ENCODE measurements at places on chromosomes 12 and 14.

DNA sequence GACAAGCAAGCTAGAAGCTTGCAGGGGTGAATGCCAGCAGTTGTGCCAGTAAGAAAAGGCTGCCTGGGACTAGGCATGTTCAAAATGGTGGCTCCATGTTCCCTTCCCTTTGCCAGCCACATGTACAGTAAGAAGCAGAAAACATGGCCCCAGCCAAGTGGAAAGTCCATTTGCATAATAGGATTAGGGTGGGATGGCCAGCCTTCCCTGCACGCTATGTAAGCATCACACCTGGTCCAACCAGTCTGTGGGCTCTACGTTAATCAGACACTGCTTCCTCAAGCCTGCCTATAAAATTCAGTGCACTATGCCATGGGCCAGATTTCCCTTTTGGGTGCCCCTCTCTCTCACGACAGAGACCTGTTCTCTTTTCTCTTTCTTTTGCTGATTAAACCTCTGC is 288.4 kb downstream of the GXYLT1 start:
- no peak for DNase-seq

DNA sequence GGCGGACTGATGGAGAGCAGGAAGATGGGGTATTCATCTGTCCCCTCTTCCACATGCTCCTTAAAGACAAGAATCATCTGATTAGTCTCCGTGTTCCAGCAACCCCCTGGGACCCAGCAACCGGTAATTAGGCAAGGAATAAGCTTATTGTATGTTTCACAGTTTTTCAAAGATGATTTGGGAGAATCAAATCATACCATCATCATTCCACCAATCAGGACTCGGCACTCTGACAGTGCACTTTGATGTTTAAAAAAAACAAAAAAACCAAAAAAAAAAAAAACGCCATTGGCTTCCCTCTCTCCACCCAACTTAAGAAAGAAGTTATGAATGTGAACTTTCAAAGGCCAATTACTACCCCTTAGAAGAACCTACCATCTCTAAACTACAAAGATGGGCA is 1.3 kb upstream of the DYNC1H1 start:
- DNase-seq: no peak

- no peak for DNase-seq
Measured at GRCh38 chr12:21607701-21608100, 3.1 kb upstream of the GYS2 start.

DNA sequence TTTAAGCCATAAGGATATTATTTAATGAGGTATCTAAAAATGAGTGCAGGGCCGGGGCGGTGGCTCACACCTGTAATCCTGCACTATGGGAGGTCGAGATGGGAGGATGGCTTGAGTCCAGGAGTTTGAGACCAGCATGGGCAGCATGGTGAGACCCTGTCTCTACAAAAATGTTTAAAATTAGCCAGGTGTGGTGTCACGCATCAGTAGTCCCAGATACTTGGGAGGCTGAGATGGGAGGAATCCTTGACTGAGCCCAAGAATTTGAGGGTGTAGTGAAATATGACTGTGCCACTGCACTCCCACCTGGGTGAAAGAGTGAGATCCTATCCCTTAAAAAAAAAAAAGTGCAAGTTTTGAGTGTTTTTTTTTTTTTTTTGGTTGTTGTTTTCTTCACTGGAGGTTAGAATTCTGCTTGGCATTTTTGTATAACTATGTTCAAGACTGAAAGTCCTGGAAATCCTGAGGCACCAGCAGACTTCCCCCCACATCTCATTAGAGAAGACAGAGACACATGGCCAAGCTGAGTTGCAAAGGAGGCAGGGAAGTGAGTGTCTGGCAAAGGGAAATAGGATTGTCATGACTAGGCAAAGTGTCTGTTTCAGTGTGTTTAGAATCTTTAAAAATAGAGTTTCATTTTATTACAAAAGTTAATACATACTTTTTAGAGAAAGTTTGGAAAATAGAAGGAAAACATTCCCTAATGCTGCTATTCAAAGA is 53.5 kb upstream of the DUSP6 start:
- DNase-seq: no peak

- DNase-seq: no peak
Measured at GRCh38 chr14:24395609-24396582, 2.9 kb upstream of the NYNRIN start.

DNA sequence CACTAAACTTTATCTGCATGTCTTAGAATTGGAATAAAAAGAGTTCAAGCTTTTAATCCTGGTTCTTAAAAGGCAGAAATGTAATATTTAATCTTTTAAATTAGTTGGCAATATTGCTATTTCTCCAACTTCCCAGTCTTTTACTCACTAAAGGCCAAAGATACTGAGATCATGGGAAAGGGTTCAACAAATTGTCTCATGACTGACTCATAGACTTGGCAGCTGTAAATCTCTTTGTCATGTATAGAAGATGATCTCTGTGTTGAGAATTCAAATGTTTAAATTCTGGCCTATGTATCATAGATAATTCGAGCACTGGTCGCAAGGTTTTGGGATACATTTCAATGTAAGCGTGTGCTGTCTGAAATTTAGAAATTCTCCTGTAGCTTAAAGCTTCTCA is 40.1 kb upstream of the STRAP start:
- DNase-seq: no peak

GRCh38 chr12:57093415-57094207 is 4.7 kb downstream of the NAB2 start:
- peak; percentile 89 for DNase-seq

DNA sequence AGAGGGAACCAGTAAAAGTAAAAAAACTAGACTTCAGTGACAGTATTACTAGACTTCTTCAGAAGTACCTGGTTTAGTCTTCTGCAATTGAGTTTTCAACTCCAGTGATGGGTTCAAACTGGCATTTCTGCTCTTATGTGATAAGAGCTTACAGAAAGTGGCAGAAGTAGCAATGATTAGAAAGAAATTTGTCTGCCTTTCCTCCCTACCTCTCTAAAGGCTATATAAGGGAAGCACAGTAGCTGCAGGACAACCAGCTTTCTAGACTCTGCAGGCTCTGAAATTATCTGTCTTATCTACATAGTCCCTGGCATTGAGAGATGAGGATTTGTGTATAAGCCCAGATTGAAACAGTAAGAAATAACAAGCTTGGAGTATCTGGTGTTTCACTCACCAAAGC is 107.5 kb downstream of the DAAM1 start:
- DNase-seq: no peak

DNA sequence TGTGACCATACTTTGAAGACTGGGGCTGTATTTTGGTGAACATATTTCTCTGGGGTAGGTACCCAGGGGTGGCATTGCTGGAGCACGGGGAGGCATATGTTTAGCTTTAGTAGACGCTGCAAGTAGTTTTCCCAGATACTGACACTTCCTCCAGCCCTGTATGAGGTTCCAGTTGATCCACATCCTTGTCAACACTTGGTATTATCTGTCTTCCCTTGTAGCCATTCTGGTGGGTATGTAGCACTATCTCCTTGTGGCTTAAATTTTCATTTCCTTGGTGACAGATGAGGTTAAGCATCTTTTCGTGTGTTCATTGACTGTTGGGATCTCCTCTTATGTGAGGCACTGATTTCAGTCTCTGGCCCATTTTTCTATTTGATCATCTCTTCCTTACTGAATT is 179.1 kb downstream of the PHETA1 start:
- no peak for DNase-seq

- DNase-seq: no peak
Measured at GRCh38 chr12:93978553-93978952, 169.8 kb upstream of the PLXNC1 start.

DNA sequence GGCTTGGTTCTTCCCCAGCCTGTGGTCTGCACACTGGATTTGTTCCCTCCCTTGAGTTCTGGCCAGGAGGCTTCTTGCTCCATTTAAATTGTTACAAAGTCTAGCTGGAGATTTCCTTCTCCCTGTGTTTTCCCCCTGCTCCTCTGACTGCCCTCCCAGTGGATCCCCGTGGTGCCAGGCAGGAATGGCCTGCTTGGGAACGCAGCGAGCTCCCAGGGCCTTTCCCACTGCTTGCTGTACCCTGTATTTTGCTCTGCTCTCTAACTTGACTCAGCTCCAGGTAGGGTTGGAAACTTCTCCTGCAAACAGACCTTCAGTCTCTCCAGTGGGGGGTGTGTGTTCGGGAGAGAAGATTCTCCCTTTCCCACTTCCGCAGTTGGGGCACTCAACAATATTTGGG is 349.2 kb upstream of the FBXO33 start:
- DNase-seq: no peak

- DNase-seq: no peak
Measured at GRCh38 chr12:107749083-107749482, 11.9 kb downstream of the PRDM4 start.

DNA sequence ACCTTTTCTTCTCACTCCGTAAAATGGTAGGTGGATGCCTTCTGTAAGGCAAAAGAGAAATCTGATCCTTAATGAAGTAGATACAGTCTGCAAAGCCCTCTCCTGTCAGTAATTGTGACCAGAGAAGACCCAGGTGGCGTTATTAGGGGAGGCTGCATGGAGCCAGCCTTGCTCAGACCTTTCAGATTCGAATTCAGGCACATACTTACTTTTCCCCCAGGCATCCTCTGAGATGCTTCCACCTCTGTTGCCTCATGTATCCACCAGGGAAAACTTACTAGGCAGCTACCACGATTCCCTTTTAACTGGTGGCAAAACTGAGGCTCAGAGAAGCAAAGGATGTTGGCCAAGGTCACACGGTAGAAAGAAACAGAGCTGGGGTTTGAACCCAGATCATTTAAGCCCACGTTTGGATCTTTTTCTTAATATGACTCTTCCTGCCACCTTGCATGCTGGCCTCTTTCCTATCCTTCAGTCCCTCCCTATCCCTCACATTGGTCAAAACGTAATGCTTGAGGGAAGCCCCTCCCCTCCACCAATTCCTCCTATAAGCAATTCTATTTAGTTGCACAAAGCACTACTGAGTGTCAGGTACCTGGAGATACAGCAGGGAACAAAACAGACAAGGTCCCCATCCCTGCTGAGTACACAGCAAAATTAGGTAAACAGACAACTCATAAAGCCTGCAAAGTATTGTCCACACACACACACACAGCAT is 179.4 kb downstream of the KSR2 start:
- no peak for DNase-seq

DNA sequence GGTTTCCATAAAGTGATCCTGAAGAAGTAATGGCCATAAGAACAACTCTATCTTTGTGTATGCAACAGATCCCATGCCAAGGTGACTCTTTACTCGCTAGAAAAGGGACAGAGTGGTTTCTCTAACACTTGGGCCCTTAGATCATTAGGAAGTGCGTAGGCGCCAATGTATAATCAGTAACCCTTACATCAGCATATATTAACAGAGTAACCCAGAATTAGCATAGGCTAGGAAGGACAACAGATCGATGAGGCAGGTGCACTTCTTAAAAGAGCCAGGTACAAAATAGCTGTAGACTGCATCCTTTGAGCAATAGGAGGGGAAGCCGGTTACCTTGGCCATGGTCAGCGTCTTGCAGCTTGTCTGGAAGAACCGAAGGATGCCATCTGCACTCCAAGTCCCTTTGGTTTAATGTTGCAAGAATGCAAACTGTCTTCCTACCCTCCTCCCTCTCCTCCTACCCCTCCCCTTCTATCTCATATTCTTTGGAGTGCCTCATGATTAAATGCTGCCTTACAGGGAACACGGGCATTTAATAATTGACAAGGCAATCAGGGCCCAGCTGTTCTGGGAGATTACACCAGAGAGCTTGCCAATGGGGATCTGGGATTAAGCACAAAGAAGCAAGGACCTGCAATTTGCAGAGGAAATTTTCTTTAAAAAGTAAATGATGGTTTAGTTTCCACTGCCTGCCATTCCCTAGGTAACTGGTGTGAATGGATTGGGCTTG is 8.0 kb downstream of the GSG1 start:
- DNase-seq: no peak

DNA sequence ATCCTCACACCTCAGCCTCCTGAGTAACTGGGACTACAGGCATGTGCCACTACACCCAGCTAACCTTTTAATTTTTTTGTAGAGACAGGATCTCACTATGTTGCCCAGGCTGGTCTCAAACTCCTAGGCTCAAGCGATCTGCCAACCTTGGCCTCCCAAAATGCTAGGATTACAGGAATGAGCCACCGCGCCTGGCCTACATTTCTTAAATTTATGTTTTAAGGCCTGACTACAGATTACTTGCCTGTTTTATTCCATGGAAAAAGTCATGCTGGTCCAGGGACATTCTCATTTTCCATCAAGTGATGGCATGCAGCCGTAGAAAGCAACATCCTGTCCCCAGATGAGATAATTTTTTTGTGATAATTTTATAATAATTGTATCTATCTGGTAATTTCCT is 6.1 kb downstream of the CD9 start:
- peak; percentile 69 for DNase-seq

- peak; percentile 74 for DNase-seq
Measured at GRCh38 chr14:105142651-105143450, 25.7 kb downstream of the JAG2 start.

DNA sequence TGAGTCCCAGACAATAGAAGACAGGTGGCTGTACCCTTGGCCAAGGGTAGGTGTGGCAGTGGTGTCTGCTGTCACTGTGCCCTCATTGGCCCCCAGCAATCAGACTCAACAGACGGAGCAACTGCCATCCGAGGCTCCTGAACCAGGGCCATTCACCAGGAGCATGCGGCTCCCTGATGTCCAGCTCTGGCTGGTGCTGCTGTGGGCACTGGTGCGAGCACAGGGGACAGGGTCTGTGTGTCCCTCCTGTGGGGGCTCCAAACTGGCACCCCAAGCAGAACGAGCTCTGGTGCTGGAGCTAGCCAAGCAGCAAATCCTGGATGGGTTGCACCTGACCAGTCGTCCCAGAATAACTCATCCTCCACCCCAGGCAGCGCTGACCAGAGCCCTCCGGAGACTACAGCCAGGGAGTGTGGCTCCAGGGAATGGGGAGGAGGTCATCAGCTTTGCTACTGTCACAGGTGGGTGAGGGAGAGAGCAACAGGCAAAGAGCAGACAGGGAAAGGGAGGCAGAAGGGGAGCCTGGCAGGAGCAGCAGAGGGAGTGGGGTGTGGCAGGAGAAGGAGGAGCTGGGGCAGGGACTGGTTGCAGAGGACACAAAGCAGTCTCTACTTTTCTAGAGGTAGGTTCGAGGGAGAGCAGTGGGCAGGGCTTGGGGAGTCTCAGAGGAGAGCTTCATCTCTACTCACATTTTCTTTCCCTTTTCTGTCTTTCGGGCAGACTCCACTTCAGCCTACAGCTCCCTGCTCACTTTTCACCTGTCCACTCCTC is 452 bp downstream of the INHBE start:
- DNase-seq: no peak

GRCh38 chr12:131100031-131100674 is 146.4 kb downstream of the ADGRD1 start:
- no peak for DNase-seq

DNA sequence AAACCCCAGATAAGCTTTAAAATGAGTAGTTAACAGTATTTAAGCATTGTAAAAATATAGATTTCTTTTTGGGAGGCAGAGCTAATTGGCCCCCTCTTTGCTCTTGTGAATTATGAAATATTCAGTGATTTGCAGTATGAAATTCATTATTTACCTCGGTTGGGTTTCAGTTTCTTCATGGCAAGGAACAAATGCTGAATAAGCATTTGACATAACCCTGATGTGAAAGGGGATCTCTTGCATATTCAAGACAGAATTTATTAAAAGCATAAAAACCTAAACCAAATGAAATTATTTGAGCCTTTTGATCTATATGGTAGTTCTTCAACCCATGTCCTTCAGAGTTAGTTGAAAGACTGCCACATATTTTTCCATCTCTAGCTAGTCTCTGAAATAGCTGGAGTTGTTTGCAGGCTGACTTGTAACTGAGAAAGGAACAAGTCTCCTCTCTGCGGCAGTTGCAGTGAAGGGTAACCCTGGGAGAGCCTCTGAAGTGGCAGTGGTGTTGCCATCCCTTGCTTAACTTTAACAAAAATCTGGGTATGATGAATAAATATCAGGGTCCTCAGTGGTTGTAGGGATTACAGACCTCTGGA is 690 bp downstream of the AKAP6 start:
- DNase-seq: no peak

- no peak for DNase-seq
Measured at GRCh38 chr12:29223426-29223825, 74.3 kb downstream of the FAR2 start.

Measured in aorta (tissue), 5 donors.